ENCODE measurements at places on chromosomes 3 and 15.

DNA sequence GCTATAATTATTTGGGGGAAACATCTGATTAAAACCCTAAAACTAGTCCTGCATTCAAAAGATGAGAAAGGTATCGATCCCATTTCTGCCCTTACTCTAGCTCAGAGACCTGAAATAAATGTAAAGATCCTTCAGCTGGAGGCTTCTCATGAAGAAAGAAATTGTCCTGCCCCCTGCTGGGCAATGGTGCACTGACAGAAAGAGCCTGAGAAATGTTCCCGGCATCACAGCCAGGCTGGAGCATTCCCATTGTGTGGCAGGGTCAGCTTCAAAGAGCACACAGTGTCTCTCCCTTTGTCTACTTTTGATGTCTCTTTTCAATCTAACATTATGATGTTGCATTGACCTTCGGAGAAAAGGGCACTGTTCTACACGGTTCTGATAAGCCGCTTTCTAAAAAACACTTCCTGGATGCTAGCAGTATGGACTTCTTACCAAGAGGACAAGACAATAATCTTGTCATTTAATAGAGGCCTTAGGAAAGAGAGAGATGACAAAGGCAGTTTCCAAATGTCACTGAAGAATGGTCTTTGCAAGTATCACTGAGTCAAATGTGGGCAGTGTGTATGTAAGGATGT lies 287.5 kb downstream of the MAGI1 start:
- no peak for DNase-seq

DNA sequence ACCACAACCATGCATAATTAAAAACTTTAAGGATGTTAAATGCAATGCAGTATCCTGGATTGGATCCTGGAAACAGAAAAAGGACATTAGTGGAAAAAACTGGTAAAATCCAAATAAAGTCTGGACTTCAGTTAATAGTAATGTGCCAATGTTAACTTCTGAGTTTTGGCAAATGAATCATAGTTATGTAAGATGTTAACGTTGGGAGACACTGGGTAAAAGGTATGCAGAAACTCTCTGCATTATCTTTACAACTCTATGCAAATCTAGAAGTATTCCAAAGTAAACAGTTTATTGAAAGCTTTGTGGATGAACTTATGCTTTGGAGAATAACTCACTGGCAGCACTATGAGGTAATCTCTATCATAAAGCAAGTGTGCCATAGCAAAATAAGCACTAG lies 357.4 kb downstream of the RORA start:
- DNase-seq: no peak

- no peak for DNase-seq
These were observed 190.6 kb upstream of the ARPP21 start for GRCh38 chr3:35448681-35449080.

DNA sequence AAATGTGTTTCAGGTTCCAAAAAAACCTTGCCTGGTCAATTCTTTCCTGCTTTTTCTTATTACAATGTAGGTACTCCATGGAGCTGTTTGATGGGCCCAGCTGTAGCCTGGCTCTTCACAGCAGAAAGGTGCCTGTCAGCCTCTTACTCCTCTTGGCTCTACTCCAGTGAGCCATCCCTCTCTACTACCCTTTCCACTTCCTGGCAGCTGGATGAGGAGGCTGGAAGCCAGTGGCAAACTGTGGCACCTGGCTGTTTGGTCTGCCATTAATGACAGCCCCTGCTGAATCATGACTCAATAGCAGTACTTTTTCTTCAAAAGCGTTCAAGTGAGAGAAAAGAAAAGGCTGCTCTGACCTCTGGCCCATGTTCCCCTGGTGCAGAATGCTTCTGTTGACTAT lies 618.1 kb downstream of the PYDC2 start:
- DNase-seq: no peak

- DNase-seq: no peak
These were observed 158.7 kb downstream of the SUCLG2 start for GRCh38 chr3:67495751-67496150.

DNA sequence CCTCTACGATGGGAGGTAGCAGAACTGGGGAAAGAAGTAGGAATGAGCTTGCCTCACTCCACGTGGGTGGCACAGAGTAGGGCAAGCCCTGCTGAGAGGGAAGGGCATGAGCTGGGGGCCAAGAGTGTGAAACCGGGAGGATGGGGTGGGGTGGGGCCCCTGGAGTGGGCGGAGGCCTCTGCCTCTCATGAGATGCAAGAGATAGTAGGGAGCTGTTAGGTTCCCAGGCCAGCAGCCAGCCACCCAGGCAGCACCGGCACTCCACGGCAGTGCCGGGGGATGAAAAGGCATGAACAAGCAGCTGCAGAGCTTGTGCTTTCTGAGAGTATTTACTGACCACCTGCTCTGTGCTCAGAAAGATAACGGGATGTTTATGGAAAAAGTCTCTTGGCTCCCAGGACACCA lies 24.4 kb upstream of the PLA2G4E start:
- DNase-seq: no peak

DNA sequence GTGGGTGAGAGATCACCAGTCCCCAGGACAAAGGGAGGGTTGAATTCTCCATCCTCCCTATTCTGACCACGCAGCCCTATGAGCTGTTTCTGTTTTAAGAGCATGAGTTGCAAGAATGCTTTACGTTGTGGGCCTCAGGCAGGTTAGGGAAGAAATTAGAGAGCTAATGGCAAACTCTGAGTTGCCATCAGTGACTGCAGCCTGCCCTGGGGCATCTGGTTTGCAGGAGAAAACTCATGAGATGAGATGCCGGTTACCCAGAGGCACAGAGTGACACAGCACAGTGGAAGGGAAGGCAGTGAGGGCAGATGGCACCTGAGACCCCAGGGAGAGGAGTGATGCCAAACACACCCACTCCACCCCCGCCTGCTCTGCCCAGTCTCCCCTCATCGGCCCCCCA lies 265.3 kb downstream of the CD47 start:
- DNase-seq: no peak

GRCh38 chr3:160473221-160473620 lies 23.6 kb upstream of the TRIM59 start:
- no peak for DNase-seq

GRCh38 chr3:129313665-129314385 lies 35.2 kb downstream of the HMCES start:
- DNase-seq: no peak

DNA sequence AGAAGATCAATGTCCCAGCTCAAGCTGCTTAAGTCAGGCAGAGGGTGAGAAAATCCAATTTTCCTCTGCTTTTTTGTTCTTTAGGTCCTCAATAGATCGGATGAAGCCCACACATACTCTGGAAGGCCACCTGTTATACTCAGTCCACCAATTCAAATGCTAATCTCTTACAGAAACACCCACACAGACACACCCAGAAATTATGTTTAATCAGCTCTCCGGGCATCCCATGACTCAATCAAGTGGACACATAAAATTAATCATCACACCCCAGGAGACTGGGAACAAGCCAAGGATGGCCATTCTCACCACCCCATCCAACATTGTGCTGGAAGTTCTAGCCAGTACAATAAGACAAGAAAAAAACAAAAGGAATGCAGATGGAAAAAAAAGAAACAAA lies 67.8 kb upstream of the SLC24A5 start:
- DNase-seq: no peak

- no peak for DNase-seq
These were observed 157.3 kb downstream of the IGF1R start for GRCh38 chr15:98805434-98806274.

Data from activated CD8-positive, alpha-beta memory T cell treated with anti-CD3 and anti-CD28 coated beads for 48 hours (primary cell).